ENCODE measurements at places on chromosomes 1 and 21.

DNA sequence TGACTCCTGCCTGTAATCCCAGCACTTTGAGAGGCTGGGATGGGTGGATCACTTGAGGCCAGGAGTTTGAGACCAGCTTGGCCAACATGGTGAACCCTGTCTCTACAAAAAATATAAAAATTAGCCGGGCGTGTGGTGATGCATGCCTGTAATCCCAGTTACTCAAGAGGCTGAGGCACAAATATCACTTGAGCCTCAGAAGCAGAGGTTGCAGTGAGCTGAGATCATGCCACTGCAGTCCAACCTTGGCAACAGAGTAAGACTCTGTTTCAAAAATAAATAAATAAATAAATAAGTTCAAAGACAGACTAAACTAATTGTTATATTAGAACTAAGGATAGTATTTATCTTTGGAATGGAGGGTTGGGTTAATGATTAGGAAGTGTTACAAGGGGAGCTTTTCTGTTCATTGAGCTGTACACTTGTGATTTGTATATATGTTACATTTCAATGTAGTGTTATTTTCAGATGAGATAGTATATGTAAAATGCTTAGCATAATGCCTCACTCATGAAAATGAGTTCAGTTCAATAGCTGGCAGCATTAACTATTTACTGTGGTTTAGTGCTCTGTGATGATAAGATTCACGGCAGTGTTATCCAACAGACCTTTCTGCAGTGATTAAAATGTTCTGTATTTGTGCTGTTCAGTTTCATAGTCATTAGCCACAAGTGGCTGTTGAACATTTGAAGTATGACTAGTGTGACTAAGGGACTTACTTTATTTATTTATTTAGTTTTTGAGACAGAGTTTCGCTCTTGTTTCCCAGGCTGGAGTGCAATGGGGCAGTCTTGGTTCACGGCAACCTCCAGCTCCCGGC lies 47.7 kb downstream of the OSBPL9 start:
- no peak for DNase-seq

DNA sequence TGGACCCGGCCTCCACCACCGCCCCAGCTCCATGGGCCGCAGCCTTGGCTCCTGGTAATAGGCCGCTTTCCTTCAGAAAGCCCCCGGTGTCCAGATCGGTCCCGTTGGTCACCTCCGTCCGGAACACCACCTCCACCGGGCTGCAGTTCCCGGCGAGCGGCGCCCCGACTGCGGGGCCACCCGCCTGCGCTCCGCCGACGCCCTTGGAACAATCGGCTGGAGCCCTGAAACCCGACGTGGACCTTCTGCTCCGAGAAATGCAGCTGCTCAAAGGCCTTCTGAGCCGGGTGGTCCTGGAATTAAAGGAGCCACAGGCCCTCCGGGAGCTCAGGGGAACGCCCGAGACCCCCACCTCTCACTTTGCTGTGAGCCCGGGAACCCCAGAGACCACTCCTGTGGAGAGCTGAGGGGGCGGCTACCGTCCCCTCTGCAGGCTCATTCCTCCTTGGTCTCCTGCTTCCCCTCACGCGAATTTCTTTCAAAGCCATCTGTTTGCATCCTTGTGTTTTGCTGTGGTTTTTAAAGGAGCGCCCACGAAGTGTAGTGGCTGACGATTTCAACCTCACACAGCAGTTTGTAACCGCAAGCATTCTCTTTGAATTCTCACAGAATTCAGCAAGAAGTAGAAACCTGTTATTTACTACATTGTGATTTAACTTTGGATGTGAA lies 6.0 kb downstream of the FCRLB start:
- no peak for DNase-seq

GRCh38 chr1:248730507-248731335 lies 24.8 kb downstream of the LYPD8 start:
- no peak for DNase-seq

- no peak for DNase-seq
Observed at GRCh38 chr1:162010175-162010506, 13.5 kb downstream of the OLFML2B start.

DNA sequence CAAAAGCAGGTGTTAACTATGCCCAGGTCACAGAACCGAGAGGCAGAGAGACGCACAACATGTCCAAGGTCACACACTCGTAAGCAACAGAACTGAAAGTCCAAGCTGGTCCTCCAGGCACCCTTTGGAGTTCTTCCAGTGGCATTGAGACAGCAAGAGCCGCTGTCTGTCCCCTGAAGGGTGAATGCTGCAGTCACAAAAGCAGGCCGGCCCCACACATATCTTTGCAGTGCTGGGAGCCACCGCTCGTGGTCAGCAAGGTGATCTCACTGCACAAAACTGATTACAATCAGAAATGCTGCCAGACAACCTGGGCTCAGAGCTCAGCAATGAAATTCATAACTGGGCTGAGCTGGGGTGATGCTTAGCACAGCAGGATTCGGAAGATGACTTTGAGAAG lies 47.4 kb upstream of the RAB4A start:
- DNase-seq, result no peak

DNA sequence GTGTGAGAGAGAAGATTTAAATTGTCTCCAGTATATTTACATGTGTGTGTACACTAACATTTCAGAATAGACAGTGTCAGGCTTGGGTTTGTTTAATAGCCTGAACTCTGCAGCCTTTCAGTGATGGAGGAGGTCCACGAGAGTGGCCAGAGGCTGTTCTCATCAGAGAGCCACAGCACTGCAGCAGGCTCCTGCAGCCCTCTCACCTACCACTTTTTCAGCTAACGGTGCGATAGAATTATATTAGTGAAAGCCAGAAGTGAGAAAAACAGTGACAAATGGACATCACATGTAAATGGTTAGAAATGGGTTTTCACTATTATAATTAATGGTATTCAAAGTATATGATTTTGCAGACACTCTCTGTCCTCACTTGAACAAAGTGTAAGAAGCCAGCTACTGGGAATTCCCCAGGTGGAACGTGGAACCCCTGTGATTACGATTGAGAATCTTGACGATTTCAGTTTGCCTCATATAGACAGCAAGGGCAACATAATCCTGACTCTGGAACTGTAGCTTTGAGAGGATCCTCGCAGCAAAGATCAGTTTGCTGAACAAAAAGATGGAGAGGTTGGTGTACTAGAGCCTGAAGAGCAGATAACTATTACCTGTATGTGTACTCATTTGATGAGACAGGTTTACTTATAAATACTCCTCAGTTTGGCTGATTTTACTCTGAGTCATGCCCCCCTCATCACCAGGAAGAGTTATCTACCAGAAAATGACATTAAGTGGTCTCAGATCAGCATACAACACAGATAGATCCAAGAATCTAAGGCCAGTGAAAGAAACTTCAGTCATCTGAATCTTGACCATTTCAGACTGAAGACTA lies 31.4 kb downstream of the IFI16 start:
- DNase-seq, result no peak

- DNase-seq, result no peak
Observed at GRCh38 chr1:63718541-63718970, 55.3 kb upstream of the ROR1 start.

- DNase-seq, result no peak
Observed at GRCh38 chr1:6300342-6301048, 39.6 kb upstream of the GPR153 start.

- DNase-seq, result no peak
Observed at GRCh38 chr1:214259353-214259977, 21.5 kb upstream of the SMYD2 start.

- no peak for DNase-seq
Observed at GRCh38 chr1:19441048-19441780, 44.1 kb downstream of the CAPZB start.

- DNase-seq, result no peak
Observed at GRCh38 chr1:211613108-211613947, 34.4 kb upstream of the SLC30A1 start.

DNA sequence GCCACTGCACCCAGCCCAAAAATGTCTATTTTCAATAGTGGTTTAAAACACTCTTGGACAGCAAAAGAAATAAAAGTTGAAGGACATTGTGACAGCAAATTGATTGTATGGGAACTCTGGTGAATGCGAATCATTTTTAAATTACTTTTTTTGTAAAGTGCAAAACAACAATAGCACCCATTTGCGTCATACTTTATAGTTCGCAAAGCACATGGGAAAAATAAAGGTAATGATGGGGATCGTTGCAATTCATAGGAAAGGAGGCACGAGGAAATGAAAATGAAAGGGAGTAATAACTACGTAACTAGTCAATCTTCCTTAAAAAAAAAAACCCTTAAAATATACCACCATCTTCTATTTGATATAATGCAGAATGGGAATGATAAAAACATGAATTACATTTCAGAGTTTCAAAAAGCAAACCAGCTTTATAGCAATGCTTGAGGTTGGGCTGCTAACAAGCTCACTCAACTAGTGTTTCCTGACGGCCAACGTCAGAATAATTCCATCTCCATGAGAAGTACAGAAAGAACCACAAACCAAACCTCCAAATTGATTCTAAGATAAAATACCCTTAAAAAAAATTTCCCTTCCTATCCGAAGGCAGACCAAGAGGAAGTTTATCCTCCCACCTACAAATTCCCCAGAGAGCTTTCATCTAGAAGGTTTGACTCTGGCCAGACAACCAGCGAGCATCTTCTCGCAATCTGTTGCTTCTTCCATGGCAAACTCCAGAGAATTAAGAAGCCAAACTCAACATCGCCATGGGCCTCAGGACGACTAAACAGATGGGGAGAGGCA lies at the start of gene EDARADD:
Gene EDARADD (plus strand): TSS at position 606 of the 801 bp plus-strand sequence. CDS start 159 bp downstream, at position 765.
- DNase-seq, result no peak

- DNase-seq, result no peak
Observed at GRCh38 chr1:24996983-24997893, 67.2 kb upstream of the RUNX3 start.

- DNase-seq, result no peak
Observed at GRCh38 chr1:85611425-85611824, 30.9 kb downstream of the CCN1 start.

DNA sequence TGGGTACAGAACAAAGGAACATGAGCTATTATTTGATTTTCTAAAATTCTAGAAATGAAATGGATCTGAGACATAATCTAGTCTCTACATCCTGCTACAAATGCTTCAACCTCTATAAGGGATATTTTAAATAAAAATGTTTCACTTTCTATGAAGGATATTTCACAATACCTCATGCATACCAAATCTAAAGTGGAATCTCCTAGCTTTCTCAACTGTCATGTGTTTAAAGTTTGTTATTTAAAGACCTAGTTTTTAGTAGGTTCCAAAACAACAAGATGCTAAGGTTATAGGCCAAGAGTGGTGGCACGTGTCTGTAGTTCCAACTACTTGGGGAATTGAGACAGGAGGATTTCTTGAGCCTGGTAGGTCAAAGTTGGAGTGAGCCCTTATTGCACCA lies 47.6 kb downstream of the KDM5B start:
- DNase-seq, result no peak

GRCh38 chr1:237180256-237180655 lies 138.3 kb downstream of the RYR2 start:
- DNase-seq, result no peak

DNA sequence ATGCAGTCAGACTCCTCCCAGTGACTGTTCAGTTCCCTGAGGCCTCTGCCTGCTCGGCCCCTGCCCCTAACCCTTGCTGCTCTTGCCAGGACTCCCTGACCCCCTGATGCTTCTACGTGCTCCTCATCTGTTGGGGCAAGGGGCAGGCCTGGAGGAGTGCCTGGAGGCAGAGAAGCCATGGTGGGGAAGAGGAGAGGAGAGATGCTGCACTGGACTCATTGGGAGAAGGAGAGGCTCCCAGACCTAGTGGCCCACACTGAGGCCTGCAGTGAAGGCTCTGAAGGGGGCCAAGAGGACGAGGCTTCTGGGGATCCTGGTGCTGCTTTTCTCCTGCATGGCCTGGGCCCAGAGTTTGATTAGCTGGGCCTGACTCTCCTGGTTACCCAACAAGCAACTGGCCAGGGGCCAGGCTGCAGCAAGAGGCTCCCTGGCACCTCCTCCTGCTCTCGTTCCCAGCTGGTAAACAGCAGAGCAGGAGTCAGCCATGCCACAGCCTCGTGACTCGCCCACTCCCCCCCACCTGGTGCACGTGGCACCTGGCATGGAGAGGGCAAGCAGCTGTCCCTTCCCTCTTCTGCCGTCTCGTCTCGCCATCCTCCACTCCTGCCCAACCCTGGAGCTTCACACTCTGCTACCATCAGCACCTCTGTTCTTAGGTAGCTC lies 847 bp upstream of the RORC start:
- no peak for DNase-seq

DNA sequence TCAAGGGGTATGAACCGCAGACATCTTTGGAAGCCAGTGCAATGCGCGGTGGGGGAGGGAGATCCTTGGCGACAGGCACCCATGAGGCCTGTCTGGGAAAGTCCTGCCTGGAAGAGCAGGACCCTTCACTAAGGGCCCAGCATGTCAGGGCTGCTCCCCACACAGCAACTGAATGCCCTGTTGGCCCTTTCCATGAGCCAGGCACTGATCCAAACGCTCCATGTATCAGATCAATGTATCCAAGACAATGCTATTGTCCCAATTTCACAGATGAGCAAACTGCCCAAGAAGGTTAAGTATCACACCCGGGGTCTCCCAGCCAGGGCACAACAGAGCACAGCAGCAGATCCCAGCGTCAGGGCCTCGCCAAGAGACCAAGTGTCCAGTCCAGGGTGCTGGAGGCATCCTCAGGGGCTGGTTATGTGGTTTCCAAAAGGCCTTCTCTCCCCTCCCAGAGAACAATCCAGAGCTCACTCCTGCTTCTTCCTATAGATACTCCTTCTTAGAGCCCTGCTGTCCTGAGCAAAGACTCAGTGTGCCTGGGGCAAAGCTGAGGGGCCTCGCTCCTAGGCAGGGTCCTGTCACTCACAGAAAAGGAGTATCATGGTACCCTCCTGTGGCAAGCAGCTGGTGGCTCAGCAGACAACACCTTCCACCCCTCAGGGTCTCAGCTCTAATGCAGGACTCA lies 328.0 kb downstream of the NPHP4 start:
- no peak for DNase-seq

DNA sequence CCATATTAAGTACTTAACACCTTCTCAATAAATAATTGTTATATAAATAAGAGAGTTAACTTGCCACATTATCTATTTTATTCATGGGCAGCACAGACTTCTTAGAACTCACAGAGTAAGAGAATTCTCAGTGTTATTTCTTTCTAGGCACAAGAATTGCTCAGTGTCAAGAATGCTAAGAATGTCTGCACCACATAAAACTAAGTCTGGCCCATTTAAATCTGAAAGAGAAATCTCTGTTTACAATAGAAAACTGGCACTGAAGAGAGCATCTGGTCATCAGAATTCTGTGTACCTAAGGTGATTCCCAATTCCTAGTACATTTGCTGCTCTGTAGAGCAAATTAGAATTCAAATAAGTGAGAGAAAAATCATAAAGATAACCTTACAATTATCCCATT lies 3.8 kb downstream of the OR10K2 start:
- DNase-seq, result no peak

GRCh38 chr21:14116080-14116481 lies 94.7 kb downstream of the LIPI start:
- DNase-seq, result no peak

GRCh38 chr1:187477103-187477502 lies 648.4 kb downstream of the PLA2G4A start:
- DNase-seq, result peak; percentile 66

- no peak for DNase-seq
Observed at GRCh38 chr1:160578525-160579191, 638 bp downstream of the CD84 start.

- no peak for DNase-seq
Observed at GRCh38 chr1:229694053-229694693, 68.1 kb downstream of the URB2 start.

Data from NCI-H526 (cell line).